ENCODE measurements at places on chromosomes 16 and 17. TPM values are rescaled to one million over a fixed set of nuclear protein-coding genes. Genes with fewer than 3 reads are reported as not detected.

The LRRC75A gene
- 0.75 TPM for total RNA-seq

The TOX3 gene
- total RNA-seq: 0.64 TPM

The CCDC154 gene
- total RNA-seq: 0.05 TPM

The FA2H gene
- total RNA-seq: 34.0 TPM

The CA5A gene
- total RNA-seq: not detected

The LITAFD gene
- total RNA-seq: not detected

The ITGAD gene
- total RNA-seq: not detected

The GLIS2 gene
- total RNA-seq: 27.0 TPM

The WFIKKN1 gene
- total RNA-seq: 0.19 TPM

The KLHL11 gene
- total RNA-seq: 3.8 TPM

The GRAPL gene
- total RNA-seq: not detected

The PDILT gene
- total RNA-seq: not detected

The CCNF gene
- 22.6 TPM for total RNA-seq
